Stimulated activated CD4-positive, alpha-beta T cell treated with anti-CD3 and anti-CD28 coated beads, Interleukin-15, amount 100 ng/mL, for 1 hour (primary cell): ENCODE measurements at places on chromosomes 6 and 20.

GRCh38 chr6:167492100-167492449 is 167.2 kb downstream of the TTLL2 start:
- no peak for DNase-seq

GRCh38 chr6:110043366-110043994 is 65.4 kb downstream of the GPR6 start:
- no peak for DNase-seq

- DNase-seq: no peak
Measured at GRCh38 chr6:53912661-53913060, 117.9 kb downstream of the LRRC1 start.

DNA sequence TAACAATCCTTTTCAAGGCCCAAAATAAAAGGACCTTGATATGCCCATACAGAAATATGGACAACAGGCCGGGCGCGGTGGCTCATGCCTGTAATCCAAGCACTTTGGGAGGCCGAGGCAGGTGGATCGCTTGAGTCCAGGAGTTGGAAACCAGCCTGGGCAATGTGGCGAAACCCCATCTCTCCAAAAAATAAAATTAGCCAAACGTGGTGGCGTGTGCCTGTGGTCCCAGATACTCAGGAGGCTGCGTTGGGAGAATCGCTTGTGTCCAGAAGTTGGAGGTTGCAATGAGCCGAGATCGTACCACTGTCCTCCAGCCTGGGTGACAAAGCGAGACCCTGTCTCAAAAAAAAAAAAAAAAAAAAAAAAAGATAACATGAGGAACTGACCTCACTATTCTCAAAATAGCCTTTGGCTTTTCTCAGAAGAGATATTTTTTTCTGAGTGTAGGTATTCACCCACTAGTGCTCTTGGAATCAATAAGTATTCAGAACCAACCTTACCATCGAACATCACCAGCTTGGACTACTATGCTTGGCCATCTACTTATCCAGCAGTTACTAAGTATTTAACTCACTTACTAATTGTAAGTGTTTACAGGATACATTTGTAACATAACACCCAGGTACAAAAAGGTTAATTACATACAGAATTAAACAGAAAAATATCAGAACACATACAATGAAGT is 99.2 kb downstream of the OR2B2 start:
- DNase-seq: no peak

DNA sequence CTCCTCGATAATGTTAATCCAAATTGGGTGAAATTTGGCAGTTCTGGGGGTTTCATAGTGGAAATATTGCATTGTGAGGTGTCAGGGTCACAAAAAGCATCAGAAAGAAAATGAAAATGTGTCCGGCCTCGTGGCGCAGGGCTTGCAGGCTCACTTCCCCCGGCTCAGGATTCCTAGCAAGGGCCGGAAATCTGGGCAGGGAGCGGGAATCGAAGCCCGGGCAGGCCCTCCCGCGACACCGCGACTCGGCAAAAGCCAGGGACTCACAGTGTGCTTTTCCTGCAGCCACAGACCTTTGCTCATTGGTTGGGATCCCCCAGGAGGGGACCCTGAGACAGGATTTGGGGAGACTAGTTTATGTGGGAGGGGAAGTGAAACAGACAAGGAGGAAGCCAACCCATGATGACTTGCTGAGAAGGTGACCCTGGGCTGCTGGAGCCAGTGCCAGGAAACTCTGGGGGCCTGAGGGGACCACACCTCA is 847 bp upstream of the CD93 start:
- DNase-seq: no peak
